ENCODE measurements at places on chromosomes 3 and 15.

GRCh38 chr3:32366638-32367397 is 24.8 kb upstream of the CMTM7 start:
- no peak for DNase-seq

- peak; percentile 50 for DNase-seq
These were observed 45.2 kb downstream of the ATP2B2 start for GRCh38 chr3:10459954-10460754.

- DNase-seq = no peak
These were observed 343.2 kb downstream of the LSAMP start for GRCh38 chr3:116102037-116102436.

GRCh38 chr15:49423021-49423420 is at the start of gene FGF7:
Gene FGF7, plus strand, starts transcription at chr15:49423242. Its CDS starts 1,056 bp downstream, at chr15:49424298.
- no peak for DNase-seq

DNA sequence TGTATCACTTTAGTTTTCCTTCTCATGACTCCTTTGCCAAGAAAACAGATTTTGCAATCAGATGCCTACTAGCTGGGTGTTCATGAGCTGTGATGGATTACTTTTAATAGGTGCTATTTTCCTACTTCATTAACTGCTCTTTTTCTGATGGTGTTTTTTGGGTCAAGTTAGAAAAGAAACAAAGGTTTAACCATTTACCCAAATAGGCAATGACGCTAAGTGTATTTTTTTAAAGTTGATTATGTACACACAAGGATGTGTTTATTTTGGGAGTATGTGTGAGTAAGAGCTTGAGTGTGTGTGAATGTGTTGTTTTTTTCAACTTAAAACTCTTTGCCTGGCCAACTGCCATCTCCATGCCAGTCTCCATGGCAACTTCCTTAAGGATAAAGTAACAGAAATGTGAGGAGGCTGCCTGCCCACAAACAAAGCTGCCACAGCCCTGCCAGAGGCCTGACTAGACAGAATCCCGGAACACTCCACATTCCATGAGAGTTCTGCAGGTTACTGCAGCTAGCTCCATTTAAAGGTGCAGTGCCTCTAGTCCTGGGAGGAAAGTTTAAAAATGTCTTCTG is 215.6 kb upstream of the RBMS3 start:
- DNase-seq = no peak
